ENCODE measurements at places on chromosomes 16 and 17.

DNA sequence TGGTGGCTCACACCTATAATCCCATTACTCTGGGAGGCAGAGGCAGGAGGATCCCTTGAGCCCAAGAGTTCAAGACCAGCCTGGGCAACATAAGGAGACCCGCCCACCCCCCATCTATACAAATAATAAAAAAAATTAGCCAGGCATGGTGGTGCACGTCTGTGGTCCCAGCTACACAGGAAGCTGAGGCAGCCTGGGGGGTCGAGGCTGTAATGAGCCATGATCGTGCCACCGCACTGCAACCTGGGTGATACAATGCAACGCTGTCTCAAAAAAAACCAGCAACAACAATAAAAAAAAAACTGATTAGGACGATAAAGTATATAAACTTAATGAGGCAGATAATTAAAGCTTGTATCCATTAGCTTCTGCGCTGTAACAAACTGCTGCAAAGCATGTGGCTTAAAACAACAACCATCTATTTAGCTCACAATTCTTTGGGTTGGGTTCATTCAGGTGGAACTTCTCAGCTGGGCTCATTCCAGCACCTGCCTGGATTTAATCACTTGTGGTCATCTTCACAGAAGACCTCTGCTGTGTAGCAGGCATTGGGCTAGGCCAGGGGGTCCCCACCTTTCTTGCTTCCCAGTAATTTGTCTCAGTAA lies 45.8 kb downstream of the LCMT1 start:
- DNase-seq = no peak

- DNase-seq = no peak
These were observed 621 bp downstream of the CHP2 start for GRCh38 chr16:23755484-23755809.

DNA sequence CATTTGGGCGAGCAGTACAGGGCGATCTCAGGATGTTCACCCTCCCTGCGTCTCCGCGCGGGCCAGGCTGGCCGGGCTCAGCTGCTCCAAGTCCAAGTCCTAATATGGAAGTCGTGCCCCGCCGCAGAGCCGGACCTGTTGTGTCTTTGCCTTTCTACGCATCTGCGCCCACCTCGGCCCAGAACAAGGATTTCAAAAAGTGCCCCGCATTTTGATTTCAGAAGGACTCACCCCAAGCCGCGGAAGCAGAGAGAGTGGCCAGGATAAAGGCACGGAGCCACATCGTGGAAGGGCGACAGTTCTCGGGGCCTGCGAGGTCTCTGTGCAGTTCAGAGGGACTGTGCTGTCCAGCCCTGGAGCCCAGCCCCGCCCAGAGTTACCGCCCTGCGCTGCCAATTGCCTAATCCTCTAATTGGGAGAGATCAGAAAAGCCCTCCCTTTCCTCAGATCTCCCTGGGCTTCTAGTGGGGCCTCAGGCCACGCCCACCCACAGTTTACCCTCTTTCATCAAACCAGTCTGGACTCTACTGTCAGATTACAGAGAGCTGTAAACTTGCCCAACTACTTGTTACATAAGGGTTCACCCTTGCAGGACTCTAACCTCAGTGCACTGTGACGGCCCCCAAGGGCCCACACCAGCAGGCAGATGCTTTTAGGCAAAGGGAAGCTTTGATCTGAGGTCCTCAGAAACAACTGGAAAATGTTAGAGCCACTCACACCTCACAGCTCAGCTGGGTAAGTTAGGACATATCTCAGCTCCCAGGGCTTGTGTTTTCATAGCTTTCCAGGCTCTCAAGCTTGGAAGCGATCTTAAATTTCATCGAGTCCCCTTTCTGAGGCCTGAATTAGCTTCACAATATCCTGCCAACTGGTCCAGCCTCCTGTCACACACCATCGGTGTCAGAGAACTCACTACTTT lies at the start of gene CES1:
Gene CES1 (minus strand): TSS at position 324 of the 919 bp plus-strand sequence. CDS start 41 bp downstream, at position 283.
- no peak for DNase-seq

- no peak for DNase-seq
These were observed 6.6 kb upstream of the ATP6V0C start for GRCh38 chr16:2507052-2507659.

GRCh38 chr17:39621523-39622379 lies 5.0 kb upstream of the PPP1R1B start:
- DNase-seq = peak; percentile 68
